ENCODE measurements at places on chromosomes 4 and X. TPM values are rescaled to one million over a fixed set of nuclear protein-coding genes. Genes with fewer than 3 reads are reported as not detected.

Gene XAGE2
- total RNA-seq: not detected

Gene ODAPH
- not detected for total RNA-seq

Gene PAK3
- total RNA-seq: 0.02 TPM

Gene ARL9
- 0.07 TPM for total RNA-seq

Gene ADH4
- not detected for total RNA-seq

Gene SH2D1A
- not detected for total RNA-seq

Gene FGFR3
- total RNA-seq: 1.8 TPM

Gene FAM47E
- total RNA-seq: 0.36 TPM

Gene CRLF2
- total RNA-seq: 0.87 TPM

Gene RAI2
- 0.25 TPM for total RNA-seq

Gene RHOXF2
- total RNA-seq: not detected

Gene MAGEC2
- total RNA-seq: not detected

Gene AKAP4
- total RNA-seq: not detected

Gene MAGEA11
- total RNA-seq: not detected

Gene TEX13C
- total RNA-seq: not detected

Gene FAM9C
- not detected for total RNA-seq

Gene F8A3
- 0.54 TPM for total RNA-seq

Gene AMBN
- not detected for total RNA-seq

Gene CDKL2
- total RNA-seq: 0.91 TPM
